Stimulated activated CD4-positive, alpha-beta T cell treated with anti-CD3 and anti-CD28 coated beads, Interleukin-12 subunit alpha, Interleukin-12 subunit beta, amount 100 ng/mL, for 24 hours (primary cell): ENCODE measurements at places on chromosomes 11 and 22.

DNA sequence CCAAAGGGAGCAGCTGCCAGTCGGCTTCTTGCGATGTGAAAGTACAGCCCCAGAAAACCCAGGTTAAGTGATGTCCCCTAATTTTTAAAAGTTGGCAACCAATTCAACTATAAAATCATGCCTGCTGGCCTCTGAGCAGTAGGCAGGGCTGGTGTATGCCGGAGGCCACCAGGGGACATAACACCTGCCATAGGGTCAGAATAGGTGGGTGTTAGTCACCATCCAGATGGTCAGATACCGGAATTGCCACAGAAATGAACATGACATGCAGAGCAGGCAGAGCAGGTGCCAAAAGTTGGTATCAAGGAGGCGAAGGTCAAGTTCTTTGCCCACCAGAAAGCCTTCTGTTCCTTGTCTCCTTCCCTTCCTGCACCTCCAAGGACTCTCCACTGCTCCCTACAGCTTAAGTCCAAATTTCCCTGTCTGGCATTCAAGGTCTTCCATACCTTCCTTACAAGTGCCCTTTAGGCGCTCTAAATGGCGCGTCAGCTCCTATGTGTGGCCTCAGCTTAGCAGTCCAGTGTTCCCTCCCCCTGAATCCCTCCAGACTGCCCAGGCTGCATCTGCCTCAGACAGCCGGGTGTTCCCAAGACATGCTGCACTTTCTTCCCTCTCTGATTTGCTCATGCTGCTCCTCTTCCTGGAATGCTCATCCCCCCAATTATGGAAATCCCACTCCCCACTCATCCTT, 45.1 kb downstream of the PTPRJ start:
- no peak for DNase-seq

- DNase-seq: no peak
Observed at GRCh38 chr11:115300660-115301428, 203.4 kb downstream of the CADM1 start.

DNA sequence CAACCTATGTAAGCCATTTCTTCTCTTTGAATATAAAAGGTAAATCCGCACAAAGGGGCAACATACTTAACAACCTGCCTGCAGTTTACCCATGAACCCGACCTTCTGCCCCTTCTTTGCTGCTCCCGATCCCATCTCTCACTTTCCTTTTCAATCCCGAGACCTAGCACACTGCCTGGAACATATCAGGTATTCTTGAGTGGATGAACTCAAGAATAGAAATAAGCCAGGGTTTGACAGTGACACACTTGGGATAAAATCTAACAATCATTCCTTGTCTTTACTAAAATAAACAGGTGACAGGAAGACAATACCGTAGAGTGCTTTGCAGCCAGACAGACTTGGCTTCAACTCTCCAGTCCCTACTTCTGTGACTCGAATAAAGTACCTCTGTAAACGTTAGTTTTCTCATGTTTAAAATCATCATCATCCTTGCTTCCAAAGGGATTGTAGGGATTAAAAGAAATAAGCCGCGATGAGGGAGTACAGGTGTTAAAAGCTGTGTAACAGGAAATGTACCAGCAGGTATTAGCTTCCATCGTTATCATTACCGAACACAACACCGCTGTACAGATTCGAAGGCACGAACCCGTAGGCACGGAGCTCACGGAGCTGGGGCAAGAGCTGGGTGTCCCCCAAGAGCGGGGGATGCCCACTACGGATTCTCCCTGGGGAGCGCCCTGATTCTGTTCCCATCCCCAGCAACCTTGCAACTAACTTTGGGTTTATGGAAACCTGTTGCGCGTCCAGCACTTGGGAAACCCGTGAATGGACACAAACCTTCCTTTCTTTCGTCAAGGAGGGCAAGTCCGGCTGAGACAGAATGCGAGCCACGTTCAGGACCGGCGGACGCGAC, 720 bp downstream of the UFD1 start:
- no peak for DNase-seq

DNA sequence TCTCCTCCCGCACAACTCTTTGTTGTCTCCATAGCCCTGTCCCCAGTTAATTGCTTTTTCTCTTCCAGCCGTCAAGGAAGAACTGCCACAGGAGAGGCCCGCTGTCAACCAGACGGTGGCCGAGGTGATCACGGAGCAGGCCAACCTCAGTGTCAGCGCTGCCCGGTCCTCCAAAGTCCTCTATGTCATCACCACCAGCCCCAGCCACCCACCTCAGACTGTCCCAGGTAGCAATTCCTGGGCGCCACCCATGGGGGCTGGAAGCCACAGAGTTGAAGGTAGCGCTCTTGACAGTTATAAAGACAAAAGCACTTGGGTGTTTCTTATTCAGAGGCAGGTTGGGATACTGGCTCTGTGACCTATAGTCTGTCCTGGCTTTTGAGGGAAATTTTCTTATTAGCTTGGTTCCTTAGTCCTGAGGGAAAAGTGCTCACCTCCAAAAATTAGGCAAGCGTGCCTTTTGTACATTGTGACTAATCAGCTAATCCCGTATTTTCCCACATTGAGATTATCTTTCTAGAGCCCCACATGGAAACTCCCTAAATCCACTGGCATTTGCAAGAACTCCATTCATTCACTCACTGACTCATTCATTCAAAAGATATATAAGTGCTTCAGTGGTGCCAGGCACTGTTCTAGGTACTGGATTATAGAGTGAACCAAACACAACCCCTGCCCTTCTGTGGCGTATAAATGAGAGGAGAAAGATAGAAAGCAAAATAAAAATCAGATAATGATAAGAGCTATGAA, 65.9 kb downstream of the KREMEN1 start:
- DNase-seq: no peak

- no peak for DNase-seq
Observed at GRCh38 chr11:126214441-126214840, 2.9 kb downstream of the FAM118B start.

- no peak for DNase-seq
Observed at GRCh38 chr11:120028897-120029258, 109.0 kb downstream of the TRIM29 start.

DNA sequence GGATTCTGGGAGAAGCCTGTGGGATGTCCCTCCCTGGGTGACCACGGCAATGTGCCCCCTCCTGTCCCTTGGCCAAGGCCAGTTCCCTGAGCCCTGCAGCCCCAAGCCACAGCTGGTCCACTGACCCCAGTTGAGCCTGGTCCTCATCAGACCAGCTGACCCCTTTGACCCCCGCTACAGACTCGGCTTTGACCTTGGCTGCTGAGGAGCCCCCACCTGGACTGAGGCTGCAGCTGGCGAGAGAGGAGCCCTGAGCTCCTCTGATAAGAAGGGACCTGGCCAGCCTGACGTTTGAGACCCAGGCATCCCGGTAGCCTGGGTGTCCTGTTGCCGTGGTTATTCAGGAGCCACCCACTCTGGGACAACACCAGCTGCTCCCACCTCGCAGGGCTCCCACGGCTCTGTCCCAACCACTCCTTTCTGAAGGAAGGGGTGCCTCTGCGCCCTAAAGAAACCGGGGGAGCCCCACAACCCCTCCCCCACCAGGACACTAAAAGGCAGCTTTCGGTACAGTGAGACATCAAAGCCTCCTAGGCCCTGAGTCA, 3.0 kb downstream of the ASCL2 start:
- DNase-seq: no peak

GRCh38 chr11:125807909-125808308, 20.0 kb downstream of the PATE3 start:
- no peak for DNase-seq

GRCh38 chr11:77081976-77082836, 15.4 kb downstream of the CAPN5 start:
- DNase-seq: no peak

DNA sequence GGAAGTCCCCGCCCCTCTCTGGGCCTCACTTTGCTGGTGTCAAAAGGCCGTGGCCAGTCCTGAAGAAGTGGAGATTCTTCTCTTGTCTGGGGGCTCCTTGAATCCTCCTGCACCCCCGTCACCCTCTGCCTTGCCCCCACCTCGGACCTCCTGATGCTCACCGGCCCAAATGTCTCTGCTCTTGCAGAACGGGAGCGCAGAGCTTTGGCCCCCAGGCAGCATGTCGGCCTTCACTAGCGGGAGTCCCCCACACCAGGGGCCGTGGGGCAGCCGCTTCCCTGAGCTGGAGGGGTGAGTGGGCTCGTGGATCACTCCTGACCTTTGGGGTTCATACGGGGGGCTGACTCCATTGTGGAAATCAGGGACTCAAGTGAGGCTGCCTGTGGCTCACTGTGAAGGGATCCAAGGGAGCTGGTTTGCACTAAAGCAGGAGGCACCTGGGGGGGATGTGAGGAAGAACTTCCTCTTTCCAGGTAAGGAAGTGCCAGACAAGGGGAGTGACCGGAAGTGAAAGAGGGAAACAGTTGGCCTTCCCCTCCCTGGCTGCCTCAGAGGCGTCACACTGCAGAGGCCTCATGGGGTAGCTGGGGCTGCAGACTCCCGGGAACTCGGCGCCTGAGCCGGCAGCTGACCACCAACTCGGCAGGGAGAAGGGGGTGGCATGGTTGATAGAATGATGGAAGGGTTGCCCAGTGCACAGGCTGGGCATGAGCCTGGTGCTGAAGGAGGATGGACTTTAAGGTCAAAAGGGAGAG, 23.1 kb downstream of the CSF2RB start:
- no peak for DNase-seq

DNA sequence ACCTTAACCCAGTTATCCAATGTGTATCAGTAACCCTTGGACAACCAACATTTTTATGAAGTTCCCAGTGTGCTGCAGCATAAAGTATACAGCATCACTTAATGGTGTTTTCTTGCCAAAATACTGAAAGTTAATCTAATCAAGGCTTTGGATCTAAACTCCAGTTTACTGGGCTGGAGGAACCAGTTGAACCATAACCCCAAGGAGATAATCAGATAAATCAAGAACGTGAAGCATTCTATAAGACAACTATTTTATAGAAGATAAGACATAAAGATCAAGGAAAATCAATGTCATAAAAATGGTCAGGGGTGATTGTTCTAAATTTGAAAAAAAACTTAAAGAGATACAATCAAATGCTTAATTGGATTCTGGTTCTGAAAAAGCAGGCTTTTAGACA, 2.3 kb upstream of the OSBP start:
- DNase-seq: no peak

- no peak for DNase-seq
Observed at GRCh38 chr11:76194872-76195668, 11.2 kb downstream of the WNT11 start.

GRCh38 chr11:8223513-8223900, 40.2 kb downstream of the LMO1 start:
- DNase-seq: no peak

- no peak for DNase-seq
Observed at GRCh38 chr11:83151274-83151977, 5.5 kb upstream of the PCF11 start.
